T-helper 22 cell (primary cell): ENCODE measurements at places on chromosomes 1 and 21.

GRCh38 chr1:111906816-111907215 lies 82.7 kb downstream of the KCND3 start:
- no peak for DNase-seq

GRCh38 chr1:42423681-42424080 lies 32.1 kb downstream of the ZMYND12 start:
- DNase-seq = no peak

GRCh38 chr1:166489670-166490436 lies 323.1 kb upstream of the FAM78B start:
- peak; percentile 16 for DNase-seq

DNA sequence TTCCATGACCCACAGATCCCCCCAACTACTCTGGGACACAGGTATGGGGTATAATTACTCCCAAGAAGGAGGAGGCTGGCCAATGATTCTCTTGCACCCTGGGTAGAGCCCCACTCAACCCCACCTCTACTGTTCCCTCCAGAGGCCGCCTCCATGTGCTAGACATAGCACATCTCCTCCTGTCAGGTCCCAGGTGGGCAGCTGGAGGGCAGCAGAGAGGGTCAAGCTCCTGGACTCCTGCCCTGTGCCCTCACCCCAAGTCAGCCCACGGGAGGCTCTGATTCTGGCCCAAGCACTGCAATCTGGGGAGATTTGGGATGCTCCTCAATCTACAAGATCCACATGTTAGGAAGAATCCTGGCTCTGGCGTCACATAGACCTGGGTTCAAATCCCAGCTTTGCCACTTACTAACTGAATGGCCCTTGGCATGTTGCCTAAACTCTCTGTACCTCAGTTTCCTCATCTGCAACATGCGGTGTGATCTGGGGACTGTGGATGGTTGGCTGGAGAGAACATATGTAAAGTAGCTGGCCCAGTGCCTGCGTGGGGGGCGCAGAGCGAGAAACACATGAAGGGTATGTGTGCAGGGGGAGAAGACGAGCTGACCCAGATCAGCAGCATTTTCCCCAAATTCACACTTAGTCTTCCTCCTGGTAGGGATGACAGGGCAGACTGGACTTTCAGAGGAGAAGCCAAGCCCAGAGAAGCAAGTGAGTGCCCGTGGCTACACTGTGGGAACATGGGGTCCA lies 23.2 kb downstream of the TNNT2 start:
- no peak for DNase-seq

DNA sequence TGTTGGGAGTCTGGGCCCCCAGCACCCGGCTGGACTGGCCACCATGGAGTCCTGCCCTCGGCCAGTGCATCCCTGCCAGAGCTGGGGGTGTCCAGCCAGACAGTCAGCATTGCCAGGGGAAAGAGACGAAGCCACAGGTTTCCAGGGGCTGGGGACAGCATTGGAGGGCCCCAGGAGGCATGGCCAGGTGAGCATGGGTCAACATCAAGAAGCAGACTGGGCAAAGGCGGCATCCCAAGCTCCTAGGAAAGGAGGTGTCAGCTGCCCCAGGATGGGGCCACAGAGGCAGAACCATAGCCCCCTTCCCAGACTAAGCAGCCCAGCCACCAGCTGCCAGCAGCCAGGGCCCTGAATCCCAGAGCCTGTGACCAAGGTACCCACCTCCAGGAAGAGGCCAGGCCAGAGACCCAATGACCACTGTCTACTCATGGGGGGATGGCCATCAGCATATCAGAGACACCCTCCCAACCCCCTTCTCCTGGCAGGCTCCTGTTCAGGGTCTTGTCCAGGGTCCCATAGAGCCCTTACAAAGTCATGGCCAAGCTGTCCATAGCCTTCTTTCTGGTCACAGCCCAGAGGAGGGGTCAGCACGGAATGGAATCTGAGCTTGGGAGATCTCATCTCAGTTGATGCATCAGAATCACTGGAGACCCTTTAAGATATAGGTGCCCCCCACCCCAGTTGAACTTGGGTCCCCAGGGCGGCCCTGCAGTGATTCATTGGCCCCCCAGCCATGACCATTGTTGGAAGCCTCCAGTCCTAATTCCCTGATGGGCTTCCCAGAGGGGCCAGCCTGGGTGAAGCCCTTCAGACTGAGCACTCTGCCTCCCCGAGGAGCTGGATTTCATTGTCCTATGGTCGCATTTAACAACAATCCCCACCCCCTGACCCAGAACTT lies 32.5 kb downstream of the WNT3A start:
- no peak for DNase-seq

GRCh38 chr1:232218955-232219865 lies 410.7 kb downstream of the SIPA1L2 start:
- DNase-seq = no peak
